ENCODE measurements at places on chromosomes 11 and 22.

DNA sequence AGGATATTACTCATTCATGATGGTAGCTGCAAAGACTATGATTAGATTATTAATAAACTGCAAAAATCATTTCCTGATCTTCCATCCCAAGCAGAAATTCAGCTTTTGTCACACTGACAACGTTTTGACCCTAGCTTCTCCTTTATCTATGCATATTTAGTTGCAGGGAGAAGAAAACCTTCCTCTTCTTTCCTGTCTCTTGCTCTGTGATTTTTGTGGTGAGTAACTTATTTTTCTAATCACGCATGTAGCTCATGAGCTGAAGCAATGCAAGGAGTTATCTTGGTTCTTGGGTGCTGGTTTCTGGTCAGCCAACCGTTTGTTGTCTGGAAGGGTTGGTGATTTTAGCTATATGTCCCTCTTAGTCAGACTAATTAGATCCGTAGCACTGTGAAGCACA, 56.4 kb downstream of the FDX1 start:
- DNase-seq, result no peak

- DNase-seq, result peak; percentile 97
These were observed 230.4 kb downstream of the ST3GAL4 start for GRCh38 chr11:126585774-126586491.

- DNase-seq, result no peak
These were observed 190.2 kb downstream of the SWAP70 start for GRCh38 chr11:9853929-9854552.

- no peak for DNase-seq
These were observed 31.9 kb downstream of the ATG13 start for GRCh38 chr11:46649180-46649738.

DNA sequence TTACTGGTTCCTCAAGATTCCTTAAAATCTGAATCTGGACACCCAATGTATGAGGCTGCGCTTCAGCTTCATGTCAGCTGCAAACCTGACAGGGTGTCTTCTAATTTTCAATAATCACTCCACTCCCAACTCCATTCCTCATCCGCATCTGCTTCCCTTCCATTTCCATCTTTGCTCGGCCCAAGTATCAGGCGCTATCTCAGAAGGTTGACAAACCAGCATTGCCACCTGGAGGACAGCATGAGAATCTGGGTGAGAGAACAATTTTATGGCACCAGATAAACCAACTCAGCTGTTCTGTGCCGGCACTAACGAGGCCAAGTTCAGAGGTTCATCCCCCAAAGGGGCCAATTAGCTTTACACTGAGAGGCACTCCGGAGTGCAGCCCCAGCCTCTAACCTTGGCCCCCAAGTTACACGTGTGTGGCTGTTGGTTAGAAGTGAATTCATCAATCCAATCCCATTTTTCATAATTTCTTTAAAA, 79.1 kb upstream of the LMO2 start:
- DNase-seq, result peak; percentile 77

DNA sequence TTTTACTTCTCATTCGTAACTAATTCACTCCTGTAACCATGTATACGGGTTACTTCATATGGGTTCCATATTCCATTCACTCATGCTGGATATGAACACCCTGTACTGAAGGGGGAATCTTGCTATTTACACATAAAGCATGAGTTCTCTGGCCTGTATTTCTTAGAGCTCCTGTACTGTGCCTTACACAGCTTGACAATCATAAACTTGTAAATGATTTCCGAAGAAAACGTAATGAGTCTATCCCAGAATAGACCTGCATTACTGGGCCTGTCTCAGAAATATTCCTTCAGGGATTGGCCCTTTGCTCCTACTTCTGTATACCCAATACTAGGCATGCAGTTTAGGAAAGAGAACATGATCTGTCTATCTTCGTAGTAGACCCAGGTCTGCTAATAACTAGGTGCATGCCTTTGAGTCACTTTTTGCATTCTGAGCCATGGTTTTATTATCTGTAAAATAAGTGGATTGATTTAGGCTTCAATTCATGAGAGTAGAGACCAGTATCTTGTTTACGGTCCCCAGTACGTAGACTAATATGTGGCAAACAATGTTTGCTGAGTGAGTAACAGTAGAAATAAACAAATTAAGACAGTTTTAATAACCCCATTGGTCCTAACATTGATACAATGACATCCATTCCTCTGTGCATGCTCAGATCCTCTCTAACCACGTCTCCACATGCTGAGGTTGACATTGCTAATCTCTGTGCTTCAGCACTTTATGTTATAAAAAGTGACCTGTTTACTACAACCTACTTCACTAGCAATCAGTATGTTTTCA, 1.2 kb downstream of the CCDC34 start:
- no peak for DNase-seq

- no peak for DNase-seq
These were observed 134.6 kb downstream of the CHST1 start for GRCh38 chr11:45530776-45531175.

DNA sequence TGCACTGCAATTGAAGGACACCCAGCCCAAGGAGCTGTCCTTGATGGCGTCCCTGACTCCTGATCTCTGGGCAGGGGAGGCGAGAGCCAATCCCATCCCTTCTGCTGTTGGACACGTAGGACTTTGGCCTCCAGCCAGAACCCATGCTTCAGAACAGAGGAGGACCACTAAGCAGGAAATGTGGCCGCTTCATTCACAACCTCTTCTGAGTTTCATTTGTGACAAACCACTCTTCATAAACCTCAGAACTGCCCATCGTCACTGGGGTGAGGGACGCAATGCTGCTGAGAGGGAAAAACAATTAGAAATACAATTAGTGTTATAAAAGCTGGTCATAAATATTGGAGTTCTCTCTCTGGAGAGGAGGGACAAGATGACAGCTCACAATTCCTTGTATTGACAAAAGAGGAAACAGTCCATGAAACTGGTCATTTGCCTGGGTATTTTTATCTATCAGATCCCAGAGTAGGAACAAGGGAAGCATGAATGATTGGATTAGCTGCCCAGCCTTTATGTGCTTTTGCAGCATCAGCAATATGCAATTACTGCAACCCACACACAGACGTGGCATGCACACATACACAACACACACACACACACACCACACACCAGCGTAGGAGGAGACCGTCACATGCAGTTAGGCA, 216.5 kb upstream of the CADM1 start:
- no peak for DNase-seq

- no peak for DNase-seq
These were observed 59.2 kb upstream of the ATXN10 start for GRCh38 chr22:45612451-45612901.

DNA sequence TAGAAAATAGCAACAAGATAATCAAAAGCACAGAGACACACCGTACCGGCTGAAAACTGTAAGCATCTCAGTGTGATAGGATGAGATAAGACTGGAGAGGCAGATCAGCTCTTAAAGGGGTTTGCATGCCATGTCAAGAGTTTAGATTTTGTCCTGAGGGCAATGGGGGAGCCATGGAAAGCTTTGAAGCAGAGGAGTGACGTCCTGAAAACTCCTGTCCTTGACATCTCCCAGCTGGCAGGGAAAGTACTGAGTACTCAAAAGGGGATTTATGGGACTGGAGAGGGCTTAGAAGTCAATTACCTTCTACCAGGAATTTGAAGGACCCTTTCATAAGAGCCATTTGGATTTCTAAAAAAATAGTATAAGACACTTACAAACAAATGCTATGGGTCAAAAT, 420.5 kb upstream of the NARS2 start:
- DNase-seq, result no peak

DNA sequence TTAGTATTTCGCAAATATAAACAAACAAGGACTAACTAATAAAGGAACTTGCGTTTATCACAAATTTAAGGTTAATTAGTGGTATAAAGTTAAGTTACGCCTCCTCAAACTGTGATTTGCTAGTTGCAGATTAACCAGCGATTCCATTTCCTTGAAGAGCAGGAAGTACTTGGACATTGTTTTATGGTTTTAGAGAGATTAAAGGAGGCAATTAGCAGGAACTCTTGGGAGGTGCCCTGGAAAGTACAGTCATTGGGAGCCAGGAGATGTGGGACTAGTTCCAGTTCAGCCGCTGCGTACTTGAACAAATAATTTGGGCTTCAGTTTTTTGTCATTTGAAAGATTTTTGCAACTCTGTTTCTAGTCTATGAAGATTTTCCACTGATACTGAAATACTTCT, 3.3 kb downstream of the FAM118B start:
- no peak for DNase-seq

- peak; percentile 14 for DNase-seq
These were observed at the start of gene CELSR1 for GRCh38 chr22:46537225-46537945. CELSR1 (minus strand) TSS chr22:46537620; CDS start chr22:46537170, 450 bp downstream.

- DNase-seq, result no peak
These were observed 4.3 kb upstream of the CCND1 start for GRCh38 chr11:69636512-69637197.

Measured in NCI-H1105 treated with DMSO at 0.1 percent for 48 hours (cell line).